Esophagus mucosa (tissue), 1 donor: ENCODE measurements at places on chromosomes 7 and 10. TPM values are rescaled to one million over a fixed set of nuclear protein-coding genes. Genes with fewer than 3 reads are reported as not detected.

DNA sequence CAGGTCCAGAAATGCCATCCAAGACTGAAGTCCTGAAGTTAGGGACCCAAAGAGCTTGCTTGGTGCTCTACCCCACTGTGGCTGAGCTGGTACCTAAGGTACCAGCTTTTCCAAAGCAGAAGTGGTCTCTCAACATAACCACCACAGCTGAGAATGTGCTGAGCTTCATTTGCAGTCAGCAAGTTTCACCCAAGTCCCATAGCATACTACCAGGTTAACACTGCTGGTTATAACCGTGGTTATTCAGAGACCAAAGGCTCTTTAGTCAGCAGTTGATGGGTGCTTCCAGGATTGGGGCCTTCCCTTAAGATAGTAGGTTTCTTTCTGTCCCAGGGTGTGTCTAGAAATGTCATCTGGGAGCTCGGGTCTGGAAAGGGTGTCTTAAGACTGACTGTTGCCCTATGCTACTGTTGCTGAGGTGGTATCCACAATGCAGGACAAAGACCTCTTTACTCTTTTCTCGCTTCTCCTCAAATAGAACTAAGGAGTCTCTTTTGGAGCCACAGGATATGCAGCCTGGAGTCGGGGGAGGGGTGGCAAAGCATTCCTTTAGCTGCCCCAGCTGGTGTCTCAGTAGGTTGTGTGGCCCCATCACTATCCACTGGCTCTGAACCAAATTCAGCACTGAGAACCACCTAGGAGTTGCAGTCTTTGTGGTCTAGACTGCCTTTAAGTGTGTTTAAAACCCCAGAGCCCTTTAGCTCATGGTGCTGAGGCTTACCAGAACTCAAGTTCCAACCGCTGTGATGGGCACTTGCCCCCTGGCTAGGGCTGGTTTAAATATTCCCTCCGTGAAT, 354.9 kb upstream of the SEMA3C start:
- ATAC-seq: no peak

DNA sequence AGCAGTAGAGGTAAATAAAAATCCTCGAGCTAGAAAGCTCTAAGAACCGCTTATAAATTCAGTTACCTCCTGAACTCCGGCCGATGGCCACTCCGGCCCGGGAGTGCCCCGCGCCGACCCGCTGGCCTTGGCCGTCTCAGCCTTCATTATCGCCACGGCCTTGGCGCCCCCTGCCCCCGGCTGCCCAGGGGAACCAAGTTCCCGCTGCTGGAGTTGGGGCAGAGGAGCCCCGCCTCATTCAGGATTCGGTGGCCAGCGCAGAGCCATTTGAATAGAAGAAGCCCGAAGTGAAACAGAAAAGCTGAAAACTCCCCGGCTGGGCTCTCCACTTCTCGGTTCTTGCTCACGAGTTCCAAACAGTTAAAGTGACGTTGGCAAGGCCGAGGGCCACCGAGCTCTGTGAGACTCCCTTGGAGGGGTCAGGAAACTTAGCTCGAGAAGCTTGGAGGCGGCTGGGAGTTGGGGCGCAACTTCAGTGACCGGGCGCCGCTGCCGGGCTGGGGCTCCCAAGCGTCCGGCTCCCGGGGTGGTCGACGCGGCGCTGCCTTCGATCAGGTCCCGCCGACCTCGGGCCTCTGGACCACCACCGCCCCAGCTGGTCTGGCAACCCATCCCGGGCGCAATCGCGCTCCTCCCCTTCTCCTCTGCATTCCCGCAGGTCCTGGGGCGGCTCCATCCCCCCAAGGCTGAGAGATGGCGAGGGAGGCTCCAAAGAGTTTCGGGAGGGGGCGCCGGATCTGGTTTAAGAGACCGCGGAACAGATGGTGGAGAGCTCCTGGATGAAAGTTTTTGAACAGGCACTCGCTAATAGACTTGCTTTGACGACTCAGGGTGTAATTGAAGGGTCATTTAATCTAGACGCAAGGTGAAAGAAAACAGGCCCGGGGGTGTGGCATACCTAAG, 5.8 kb upstream of the FEZF1 start:
- no peak for ATAC-seq

GRCh38 chr10:60819271-60819670, 41.0 kb downstream of the CDK1 start:
- ATAC-seq: no peak

DNA sequence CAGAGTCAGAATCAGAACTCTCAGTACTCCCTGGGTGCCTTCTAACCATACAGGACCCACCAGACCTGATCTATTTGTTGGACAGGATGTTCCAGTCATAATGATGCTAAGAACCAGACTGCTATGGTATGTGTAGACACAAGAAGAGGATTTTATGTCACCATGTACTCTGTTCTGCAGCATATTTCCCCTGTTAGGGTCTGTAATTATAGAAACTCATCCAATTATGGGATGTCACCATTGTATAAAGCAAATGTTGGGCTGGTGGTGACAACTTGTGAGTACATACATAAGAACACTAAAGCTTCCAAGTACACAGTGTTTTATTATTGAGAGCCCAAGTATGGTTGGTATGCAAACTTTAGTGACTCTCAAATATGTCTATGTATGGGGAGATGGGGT, 67.1 kb upstream of the AGBL3 start:
- ATAC-seq: peak; percentile 60

The ANKRD61 gene
- not detected for total RNA-seq

DNA sequence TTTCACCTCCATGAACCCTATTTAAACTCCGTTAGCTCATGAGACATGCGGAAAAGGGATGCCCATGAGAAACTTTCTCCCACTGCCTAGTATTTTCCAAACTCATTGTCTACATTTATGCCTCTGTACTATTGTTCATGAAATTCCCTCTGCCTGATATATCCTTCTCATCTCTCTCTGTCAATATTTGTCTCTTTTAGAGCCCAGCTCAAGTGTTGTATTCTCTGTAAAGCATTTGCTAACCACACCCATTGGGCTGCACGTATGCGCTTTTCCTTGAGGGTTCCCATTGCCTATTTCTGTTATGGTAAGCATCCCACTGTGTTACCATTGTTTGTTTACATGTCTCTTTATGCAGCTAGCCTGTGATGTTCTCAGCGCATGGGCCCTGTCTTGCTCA, 211.4 kb downstream of the MDFIC start:
- ATAC-seq: no peak

- no peak for ATAC-seq
Measured at GRCh38 chr10:124944982-124945381, 3.1 kb downstream of the ZRANB1 start.

DNA sequence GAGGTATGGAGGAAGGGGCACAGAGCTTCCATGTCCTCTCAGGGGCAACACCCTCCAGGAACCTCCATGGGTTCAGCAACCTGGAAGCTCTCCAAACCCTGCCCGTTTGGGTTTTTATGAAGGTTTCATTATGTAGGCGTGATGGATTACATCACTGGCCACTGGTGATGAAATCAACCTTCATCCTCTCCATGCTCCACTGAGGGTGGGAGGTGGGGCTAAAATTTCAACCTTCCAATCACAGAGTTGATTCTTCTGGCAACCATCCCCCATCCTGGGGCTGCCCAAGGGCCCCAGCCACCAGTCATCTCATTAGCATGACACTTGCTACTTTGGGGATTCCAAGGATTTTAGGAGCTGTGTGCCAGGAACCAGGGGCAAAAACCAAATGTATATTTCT, 90.1 kb downstream of the TEX36 start:
- no peak for ATAC-seq

The MYL7 gene
- not detected for total RNA-seq

DNA sequence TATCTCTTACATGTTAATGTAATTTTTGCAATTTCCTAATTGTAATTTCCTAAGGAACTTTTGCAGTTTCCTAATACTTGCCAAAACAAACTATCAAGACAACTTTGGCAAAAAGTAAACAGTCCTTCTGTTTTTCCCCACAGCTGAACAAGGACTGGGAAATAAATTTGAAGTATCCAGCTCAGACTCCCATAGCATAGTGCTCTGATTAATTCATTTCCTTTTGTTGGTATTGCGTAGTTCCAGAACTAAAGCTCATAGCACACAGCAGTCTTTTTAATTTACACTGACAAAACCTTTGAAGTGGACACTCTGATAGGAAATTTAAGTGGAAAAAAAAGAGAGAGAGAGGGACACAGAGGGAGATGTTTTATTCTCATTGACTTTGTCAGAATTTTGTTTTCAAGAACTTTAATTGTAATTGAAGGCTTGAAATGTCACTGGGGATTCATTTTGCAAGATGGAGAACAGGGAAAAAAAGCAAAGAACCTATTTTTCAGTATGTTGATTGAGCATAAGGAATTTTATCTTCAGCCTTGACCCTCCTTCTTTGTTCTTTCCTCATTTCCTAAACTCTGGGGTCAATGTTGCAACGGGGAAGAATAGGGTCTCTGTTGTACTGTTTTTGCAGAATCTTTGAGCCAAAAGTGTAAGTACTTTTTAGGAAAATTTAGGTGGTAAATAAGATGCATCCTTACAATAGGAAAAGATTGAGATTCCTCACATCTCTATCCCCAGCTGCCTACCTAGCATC, 232.2 kb upstream of the NPSR1 start:
- no peak for ATAC-seq

DNA sequence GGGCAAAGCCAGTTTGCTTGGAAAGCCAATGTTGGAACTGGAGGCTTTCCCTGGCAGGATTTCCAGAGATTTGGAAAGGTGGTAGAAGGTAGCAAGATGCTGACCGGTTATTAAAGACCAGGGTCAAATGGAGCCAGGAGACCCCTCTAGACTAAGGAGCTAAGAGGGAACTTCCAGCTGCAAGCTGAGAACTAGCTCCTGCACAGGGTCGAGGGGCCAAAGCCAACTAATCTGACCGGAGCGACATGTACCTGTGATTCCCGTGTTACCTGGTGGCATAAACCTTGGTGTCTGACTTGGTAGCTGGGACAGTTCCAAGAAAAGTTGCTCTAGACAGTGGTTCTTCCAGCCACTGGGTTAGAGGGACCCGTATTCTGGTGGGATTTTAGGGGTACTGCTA, 41.8 kb downstream of the SPDYE5 start:
- no peak for ATAC-seq

GRCh38 chr10:29576681-29577080, 58.1 kb downstream of the SVIL start:
- peak; percentile 60 for ATAC-seq

The TMEM184A gene
- 86.6 TPM for total RNA-seq

GRCh38 chr10:89390476-89391225, 1.8 kb upstream of the IFIT1 start:
- no peak for ATAC-seq

DNA sequence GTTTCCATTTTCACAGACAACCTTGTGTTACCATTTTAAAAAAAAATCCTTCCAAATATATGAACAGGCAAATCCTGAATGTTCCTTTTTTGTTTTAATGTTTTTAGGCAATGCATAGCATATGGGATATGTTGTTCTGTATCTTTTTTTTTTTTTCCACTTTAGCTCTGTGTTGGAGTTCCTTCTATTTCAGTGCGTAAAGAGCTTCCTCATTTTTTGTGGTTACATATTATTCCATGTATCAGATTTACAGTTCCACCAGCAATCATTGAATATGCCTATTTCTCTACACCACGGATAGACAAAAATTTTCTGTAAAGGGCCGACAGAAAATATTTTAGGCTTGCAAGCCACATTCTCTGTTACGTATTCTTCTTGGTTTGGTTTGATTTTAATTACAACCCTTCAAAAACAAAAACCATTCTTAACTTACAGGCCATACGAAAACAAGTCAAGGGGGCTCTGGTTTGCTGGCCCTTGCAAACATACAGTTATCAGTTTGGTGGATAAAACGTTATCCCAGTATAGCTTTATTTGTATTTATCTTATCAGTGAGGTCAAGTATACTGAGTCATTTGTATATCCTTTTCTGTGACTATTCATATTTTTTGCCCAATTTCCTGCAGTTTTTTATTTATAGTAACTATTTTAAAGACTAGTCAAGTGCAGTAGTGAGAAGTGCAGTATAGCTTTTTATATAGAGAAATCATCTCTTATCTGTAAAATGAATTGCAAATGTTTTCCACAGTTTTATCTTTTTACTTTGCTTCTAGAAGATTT, 55.7 kb downstream of the RALA start:
- ATAC-seq: no peak

GRCh38 chr7:154906201-154906600, 96.7 kb downstream of the PAXIP1 start:
- ATAC-seq: no peak

GRCh38 chr7:30998180-30998579, 34.4 kb downstream of the GHRHR start:
- ATAC-seq: no peak

- no peak for ATAC-seq
Measured at GRCh38 chr10:85874208-85874607, 492.4 kb downstream of the GRID1 start.

- no peak for ATAC-seq
Measured at GRCh38 chr10:42654419-42654818, 16.0 kb upstream of the ZNF33B start.

The COL1A2 gene
- total RNA-seq: 21.9 TPM

DNA sequence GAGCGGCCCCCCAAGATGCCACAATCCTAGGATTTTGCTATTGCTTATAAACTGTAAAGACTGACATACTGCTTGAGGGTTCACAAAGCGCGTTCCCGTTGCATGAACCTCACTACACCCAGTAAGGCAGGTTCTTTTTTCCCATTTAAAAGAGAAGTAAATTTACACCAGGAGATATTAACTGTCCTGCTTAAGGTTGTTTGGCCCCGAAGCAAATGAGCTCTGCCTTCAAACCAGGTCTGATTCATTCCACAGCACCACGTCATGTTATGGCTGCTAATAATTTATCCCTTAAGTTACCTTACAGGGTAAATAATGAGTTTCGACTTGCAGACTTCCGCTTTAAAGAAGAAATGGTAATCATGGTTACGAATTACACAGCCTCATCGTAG, 559 bp upstream of the FKBP14 start:
- peak; percentile 66 for ATAC-seq

- ATAC-seq: no peak
Measured at GRCh38 chr10:104483582-104483981, 129.9 kb downstream of the CFAP58 start.

DNA sequence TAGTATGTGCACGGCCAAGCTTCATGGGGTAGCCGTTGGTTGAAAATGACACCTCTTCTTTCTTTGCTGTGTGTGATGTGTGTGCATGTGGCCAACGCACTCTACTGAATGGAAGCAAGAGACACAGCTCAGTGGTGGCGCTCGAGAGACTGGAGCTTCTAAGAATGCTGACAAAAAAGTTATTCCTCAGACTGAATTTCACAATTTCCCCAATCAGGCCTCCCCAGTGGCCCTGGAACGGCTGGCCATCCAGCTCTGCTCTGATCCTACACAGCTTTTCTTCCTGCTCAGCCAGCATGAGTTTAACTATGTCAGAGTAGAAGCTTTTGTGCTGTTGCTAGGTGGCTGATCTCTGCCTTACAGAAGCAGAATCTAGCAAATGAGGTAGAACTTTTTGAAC, 186.7 kb upstream of the PLXDC2 start:
- no peak for ATAC-seq

GRCh38 chr10:96548589-96548988, 34.9 kb upstream of the TLL2 start:
- ATAC-seq: no peak

The GIMAP1 gene
- 0.44 TPM for total RNA-seq

GRCh38 chr10:5949009-5949759, 28.2 kb downstream of the IL15RA start:
- ATAC-seq: peak; percentile 26
